ENCODE measurements at places on chromosomes 2 and 18. TPM values are rescaled to one million over a fixed set of nuclear protein-coding genes. Genes with fewer than 3 reads are reported as not detected.

The PPM1B gene
- 15.1 TPM for total RNA-seq

The HOXD9 gene
- total RNA-seq: not detected

The GPR45 gene
- not detected for total RNA-seq

The FAM110C gene
- total RNA-seq: 0.07 TPM

The MGAT5 gene
- 113 TPM for total RNA-seq

The SERPINB3 gene
- 0.07 TPM for total RNA-seq

The MYO5B gene
- 0.07 TPM for total RNA-seq

The SMC6 gene
- total RNA-seq: 19.4 TPM

The GNLY gene
- not detected for total RNA-seq

The CDH2 gene
- 368 TPM for total RNA-seq

The TMEFF2 gene
- 3.3 TPM for total RNA-seq

The SGPP2 gene
- total RNA-seq: not detected

The ZSWIM2 gene
- total RNA-seq: 0.10 TPM

The GREB1L gene
- 1.0 TPM for total RNA-seq

The MALT1 gene
- total RNA-seq: 19.7 TPM

The COL4A4 gene
- 7.7 TPM for total RNA-seq

The PLCD4 gene
- total RNA-seq: 2.0 TPM

The DES gene
- total RNA-seq: 3.0 TPM

The PARD6G gene
- 1.7 TPM for total RNA-seq

The FER1L5 gene
- 0.78 TPM for total RNA-seq

The ACKR3 gene
- 9.2 TPM for total RNA-seq

The LRRC30 gene
- total RNA-seq: not detected

The PCBP1 gene
- total RNA-seq: 87.6 TPM

The NGEF gene
- total RNA-seq: 5.7 TPM

The GPBAR1 gene
- total RNA-seq: 0.03 TPM

The ALPP gene
- not detected for total RNA-seq

The B3GNT7 gene
- 1.1 TPM for total RNA-seq

The CLEC4F gene
- total RNA-seq: not detected

The CHMP3 gene
- 117 TPM for total RNA-seq

The GPR35 gene
- total RNA-seq: 2.0 TPM

The PTMA gene
- total RNA-seq: 465 TPM

The CABYR gene
- total RNA-seq: 5.7 TPM

The TBR1 gene
- not detected for total RNA-seq

The SULT6B1 gene
- not detected for total RNA-seq

The ACVR1C gene
- 1.2 TPM for total RNA-seq

The CRYGD gene
- total RNA-seq: not detected

The ZAP70 gene
- 0.13 TPM for total RNA-seq

The CFC1 gene
- total RNA-seq: not detected
